ENCODE measurements at places on chromosomes 16 and 17.
A peak's percentile ranks its signal among the peaks of the same experiment; 100 is the strongest.

DNA sequence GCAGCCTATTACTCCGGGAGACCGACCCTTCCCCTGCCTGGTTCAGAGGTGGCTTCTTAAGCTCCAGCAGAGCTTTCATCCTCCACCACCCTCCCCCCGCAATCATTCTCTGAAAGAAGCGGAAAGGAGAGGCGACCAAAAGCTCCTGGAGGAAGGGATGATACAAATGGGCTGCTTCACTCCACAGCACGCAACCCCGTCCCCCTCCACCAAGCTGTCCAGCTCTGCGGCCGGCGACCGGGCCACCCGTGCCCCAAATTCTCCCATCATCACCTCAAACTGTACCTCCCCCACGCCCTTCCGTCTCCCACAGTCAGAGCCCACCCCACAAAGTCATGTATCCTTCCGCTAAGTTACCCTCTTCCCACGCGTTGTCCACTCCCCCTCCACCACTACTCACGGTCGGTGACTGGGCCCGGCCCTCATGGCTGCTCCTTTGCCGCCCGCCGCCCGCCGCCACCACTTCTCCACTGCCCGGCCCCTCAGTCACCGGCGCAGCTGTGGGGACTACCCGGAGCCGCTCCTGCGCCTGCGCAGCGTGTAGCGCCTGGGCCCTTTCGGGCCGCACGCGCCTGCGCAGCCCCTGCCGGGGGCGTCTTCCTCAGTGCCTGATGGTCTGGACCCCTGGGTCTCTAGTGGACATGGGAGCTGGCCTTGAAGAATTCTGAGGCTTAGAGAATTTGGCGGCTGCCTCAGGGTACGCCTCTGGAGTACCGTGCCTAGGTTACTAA, at the start of gene FAM222B:
TSS of gene FAM222B (minus strand) at position 509 of the 731 bp plus-strand sequence. CDS start 76,123 bp downstream, outside the sequence.
- DNase-seq = peak; percentile 45

DNA sequence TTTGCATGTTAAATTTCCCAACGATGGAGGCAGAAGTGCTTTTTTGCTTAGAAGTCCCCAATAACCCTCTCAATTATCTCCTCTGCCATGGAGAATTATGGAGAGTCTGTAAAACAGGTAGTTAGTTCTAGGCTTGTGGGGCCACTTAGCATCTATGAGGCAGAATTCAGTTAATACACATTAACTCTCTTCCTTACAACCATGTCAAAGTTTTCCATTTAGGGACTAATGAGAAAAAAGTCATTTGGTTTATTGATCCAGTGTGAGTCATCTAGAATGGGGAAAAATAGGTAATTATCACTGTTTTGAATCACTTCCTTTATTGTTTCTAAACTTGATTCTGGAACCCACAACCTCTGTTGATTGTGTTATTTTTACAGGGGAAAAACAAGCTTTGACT, 229.1 kb upstream of the COX10 start:
- DNase-seq = no peak

- no peak for DNase-seq
Observed at GRCh38 chr17:65696739-65697394, 135.4 kb upstream of the AXIN2 start.

- DNase-seq = no peak
Observed at GRCh38 chr16:28062847-28063521, 530 bp downstream of the GSG1L start.

DNA sequence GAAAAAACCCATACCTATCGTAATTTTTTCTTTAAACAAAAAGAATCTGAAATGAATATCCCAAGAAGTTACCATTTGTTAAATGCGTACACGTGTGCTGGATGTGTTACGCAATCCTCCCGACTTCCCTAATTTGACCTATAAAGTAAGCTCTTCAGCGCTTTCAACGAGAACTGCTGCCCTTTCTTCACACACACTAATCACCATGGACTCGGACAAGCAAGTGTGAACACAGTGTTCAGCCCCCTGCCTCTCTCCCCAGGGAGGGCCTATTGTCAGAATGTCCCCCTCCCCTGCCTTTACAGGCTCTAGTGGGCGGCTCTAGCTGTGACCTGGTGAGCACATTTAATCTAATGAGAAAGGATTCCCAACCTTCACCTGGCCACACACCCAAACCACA, 216.1 kb downstream of the CEP112 start:
- no peak for DNase-seq

- DNase-seq = peak; percentile 87
Observed at GRCh38 chr16:30896261-30896888, at the start of gene CTF1. Gene CTF1, plus strand, starts transcription at chr16:30896614. Its CDS starts 30 bp downstream, at chr16:30896644.

DNA sequence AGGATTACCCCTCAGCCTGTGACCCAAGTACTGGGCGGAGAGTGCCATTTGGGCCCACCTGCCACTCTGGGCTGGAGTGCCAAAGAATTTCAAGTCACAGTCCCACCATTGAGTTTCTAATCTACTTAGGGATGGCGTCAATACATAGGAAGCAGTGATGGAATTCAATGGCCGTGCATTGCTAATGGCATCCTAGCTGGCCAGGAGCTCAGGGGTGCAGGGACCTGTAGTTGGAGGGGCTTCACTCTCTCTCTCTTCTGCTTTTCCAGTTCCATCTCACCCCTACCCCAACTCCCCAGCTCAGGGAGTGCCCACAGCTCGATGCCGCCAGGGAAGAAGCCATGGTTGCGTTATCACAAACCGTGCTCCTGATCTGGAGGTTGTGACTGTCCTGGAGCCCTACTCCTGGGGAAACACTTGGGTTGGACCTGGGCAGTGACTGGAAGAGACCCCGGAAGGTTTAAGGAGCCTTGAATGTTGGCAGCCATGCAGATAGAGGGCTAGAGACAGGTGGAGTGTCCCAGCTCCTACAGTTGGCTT, 2.4 kb downstream of the MMP15 start:
- DNase-seq = no peak

- no peak for DNase-seq
Observed at GRCh38 chr16:27841911-27842310, 221.6 kb downstream of the GSG1L start.

DNA sequence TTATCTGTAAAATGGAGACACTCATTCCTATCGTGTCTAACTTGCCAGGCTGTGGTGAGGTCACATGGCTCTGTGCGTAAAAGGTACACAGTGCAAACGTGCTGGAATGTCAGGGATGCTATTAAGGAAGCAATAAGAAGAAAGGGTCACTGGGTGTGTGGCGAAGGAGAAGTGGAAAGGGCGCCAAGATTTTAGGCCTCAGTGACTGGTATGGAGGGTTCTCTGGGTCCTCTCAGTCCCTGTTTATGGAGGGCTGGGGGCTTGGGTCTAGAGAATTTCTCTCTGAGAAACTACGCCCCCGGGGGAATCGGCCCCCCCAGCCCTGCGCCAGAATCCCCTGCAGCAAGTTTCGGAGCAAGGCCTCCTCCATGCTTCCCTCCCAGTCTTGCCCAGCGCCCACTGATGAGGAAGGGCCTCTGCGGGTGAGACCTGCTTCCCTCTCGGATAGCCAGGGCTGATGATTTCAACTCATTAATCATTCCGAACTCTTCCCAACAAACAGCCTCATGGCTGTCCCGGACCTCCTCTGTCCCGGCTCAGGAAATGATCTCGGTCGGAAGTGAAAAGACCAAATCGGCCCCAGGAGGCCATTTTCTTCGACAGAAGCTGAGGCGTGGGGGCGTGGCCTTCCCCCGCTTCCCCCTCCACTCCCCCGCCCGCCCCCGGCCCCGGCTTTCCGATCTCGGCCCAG, 1.2 kb upstream of the HEXIM1 start:
- no peak for DNase-seq

- DNase-seq = no peak
Observed at GRCh38 chr16:89444728-89445127, 45.6 kb downstream of the ANKRD11 start.

- no peak for DNase-seq
Observed at GRCh38 chr17:2849327-2849670, 53.1 kb downstream of the RAP1GAP2 start.

DNA sequence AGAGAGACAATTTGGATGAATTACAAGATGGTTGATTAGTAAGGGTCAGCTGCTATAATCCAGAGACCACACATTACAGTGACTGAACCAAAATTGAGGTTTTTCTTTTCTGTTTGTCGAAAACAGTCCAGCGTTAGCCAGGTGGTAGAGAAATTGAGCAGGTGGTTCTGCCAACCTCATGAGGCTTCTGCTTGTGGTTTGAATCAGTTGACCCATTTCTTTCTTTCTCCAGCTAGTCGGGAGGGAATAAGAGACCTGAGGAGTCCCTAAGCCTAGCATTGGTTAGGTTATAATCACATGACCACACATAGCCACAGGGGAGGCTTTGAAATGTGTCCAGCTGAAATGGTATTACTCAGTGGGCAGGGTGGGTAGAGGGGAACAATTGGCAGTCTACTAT, 504.6 kb downstream of the HS3ST4 start:
- DNase-seq = no peak

DNA sequence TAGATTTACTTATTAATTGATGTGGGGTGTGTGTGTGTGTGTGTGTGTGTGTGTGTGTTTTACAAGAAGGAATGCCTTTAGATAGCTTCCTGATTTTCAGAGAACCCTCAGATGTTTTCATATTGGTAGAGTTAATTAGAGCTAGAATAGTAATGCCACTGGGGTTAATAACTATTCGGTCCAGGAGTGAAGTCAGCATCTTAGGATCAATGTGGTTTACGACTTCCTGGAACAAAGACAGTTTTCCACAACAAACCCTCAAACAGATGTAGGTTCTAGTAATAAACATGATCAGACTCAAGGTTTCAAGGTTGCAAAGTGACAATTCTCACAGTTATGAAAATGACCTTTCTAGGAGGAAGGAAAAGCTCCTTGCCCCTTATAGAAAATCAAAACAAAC, 12.2 kb upstream of the SLC52A1 start:
- DNase-seq = no peak

DNA sequence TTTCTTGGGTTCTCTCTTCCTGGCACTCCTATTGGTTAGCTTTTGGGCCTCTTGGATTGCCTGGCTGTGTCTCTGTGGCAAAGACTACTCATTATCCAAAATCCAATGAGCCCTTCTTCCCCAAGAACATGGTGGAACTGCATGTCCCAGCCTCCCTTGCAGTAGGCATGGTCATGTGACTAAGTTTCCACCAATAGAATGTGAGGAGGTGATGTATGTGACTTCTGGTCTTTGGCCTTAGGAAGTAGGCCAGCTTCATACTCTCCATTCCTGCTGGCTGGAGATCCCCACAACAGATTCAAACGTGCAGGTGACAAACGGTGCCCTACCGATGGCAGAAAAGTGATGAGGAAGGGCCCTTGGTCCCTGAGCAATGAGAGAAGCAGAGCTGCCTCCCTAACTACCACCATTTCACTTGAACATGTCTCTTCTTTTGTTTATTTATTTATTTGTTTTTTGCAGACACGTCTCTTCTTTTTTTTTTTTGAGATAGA, 17.3 kb upstream of the SPN start:
- no peak for DNase-seq

- DNase-seq = no peak
Observed at GRCh38 chr17:19401321-19402010, 9.6 kb upstream of the RNF112 start.

DNA sequence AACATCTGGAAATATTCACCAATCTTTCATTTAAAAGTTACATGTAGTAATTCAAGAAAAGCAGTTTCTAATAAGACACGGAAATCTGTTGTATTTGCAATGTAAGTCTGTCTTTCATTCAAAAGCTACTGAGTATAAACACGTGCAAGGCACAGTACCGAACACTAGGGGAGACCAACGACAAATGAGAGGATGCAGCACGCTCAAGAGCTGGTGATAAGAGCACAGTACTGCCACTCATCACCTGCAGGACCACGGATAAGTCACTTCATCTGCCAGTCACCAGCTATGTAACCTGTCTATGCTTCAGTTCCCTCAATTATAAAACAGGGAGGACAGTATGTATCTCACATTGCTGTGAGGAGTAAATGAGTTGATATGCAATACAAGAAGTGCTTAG, 67.1 kb downstream of the CLEC18A start:
- no peak for DNase-seq

DNA sequence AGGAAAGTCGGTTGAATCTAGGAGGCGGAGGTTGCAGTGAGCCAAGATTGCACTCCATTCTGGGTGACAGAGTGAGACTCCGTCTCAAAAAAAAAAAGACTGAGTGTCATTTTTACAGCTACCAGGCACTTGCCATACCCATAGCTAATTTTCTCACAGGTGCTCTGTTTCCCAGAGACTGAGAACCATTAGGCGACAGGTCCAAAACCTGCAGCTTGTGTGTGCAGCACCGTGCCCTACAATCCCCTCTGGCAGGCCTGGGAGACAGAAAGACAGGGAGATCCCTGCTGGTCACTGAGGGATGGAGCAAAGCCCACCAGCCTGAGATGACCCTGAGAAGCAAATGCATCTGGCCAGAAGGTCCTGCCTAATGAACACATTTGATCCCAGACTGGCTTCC, 2.7 kb downstream of the TFAP4 start:
- DNase-seq = no peak

DNA sequence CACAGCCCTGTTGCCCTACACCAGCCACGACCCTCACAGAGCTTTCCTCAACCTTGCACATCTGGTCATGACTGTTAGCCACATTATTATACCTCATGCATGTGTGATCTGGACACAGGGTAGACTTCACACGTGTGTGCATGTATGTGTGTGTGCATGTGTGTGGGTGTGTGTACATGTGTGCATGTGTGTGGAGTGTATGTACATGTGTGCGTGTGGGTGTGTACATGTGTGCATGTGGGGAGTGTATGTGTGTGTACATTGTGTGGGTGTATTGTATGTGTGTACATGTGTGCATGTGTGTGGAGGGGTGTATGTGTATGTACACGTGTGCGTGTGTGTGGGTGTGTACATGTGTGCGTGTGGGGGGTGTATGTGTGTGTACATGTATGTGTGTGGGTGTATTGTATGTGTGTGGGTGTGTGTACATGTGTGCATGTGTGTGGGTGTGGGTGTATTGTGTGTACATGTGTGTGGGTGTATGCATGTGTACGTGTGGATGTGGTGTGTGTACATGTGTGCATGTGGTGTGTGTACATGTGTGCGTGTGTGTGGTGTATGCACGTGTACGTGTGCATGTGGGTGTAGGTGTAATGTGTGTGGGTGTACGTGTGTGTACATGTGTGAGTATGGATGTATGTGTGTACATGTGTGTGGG, 130.2 kb downstream of the C16orf95 start:
- DNase-seq = no peak

DNA sequence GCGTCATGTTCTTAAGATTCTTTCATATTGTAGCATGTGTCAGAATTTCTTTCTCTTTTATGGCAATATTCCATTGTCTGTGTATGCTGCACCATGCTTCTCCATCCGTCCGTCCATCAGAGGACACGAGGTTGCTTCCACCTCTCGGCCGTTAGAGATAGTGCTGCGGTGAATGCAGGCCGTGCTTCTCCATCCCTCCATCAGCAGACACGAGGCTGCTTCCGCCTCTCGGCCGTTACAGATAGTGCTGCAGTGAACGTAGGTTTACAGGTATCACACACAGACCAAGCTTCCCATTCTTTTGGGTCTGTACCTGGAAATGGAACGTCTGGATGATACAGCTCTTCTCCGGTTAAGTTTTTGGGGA, 113.5 kb downstream of the CMIP start:
- DNase-seq = no peak

GRCh38 chr16:60635548-60635947, 1400.7 kb downstream of the CDH8 start:
- DNase-seq = no peak

Measured in fibroblast of skin of left biceps (primary cell).